ENCODE measurements at places on chromosomes 6 and 20. TPM values are rescaled to one million over a fixed set of nuclear protein-coding genes. Genes with fewer than 3 reads are reported as not detected.
A peak's percentile ranks its signal among the peaks of the same experiment; 100 is the strongest.

GRCh38 chr20:7237251-7237650 lies 469.8 kb downstream of the BMP2 start:
- H3K4me3 ChIP-seq = no peak overlapping the region
- no peaks in the 10 kb centered on the region for H3K4me1 ChIP-seq
- no peaks in the 10 kb centered on the region for H3K36me3 ChIP-seq
- no peaks in the 10 kb centered on the region for H3K27me3 ChIP-seq
- DNase-seq = no peak

DNA sequence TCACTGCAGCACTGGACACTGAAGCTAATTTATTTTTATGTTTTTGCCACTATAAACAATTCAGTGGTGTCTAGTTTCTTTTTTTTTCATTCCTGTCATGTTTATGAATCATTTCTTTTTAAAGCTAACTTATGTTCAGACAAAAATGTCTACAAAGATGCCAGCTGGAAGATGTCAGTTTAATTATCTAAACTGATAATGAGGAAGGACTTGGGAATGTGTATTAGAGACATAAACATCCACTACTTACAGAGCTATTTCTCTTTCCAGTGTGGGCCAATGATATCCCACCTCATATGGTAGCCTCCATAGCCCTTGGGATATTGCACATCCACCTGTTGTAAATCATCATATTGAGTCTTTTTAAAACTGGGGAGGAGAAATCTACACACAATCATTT lies 132.1 kb upstream of the FAM184A start:
- H3K27ac ChIP-seq = no peak overlapping the region
- H3K27me3 ChIP-seq = no peaks in the 10 kb centered on the region
- H3K36me3 ChIP-seq = no peaks in the 10 kb centered on the region
- no peak for DNase-seq

DNA sequence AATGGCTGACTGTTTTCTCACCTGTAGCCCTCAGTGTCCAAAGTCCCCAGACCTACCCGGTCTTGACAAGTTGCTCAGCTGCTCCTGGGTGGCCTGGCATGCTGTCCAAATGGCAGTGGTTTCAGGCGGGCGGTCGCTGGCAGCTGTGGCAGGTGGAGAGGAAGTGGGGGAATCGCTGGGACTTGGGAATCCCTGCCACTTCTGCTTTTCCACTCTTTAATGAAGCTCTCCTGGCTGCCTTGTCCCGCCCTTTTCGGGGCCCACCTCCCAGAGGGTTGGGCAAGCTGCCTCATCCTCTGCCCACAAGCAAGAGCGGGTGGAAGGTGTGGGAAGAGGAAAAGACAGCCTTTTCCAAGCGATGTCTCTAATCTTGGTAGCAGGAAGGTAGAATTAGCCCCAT lies at the start of gene OCSTAMP:
Gene OCSTAMP (minus strand): TSS at position 194 of the 400 bp plus-strand sequence. CDS start 94 bp downstream, at position 100.
- no peak within 1 kb of the TSS for H3K27ac ChIP-seq
- H3K4me1 ChIP-seq = no peaks in the 10 kb centered on the region
- H3K36me3 ChIP-seq = no peaks in the 10 kb centered on the region
- no peak for DNase-seq
- H3K27me3 ChIP-seq = no peaks in the 10 kb centered on the region

DNA sequence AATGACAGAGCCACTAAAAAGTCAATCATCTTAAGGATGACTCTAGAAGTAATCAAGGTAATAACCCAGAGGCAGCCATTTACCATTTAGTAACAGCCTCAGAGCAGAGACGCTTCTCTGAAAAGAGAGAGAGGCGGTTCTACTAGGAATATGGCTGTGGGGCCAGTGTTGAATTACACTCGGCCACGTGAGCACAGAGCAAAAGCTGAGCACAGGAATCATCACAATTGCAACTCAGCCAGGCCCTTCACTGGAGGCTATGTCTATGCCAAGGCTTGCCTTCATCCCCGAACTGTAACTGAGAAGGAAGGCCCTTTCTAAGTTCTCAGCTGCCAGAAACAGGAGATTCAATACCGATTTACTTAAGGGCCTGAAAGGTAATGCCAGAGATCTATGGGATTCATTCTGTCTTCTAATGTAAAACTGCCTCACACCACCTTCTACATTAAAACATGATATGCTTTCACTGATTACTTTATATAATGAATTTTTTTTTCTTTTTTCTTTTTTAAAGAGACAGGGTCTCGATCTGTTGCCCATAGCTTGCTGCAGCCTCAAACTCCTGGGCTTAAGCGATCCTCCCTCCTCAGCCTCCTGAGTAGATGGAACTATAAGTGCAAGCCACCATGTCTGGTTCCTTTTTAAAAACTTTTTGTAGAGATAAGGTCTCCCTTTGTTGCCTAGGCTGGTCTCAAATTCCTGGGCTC lies 67.6 kb downstream of the NUDT3 start:
- H3K4me3 ChIP-seq = no peak overlapping the region
- no peaks in the 10 kb centered on the region for H3K4me1 ChIP-seq
- no peak for DNase-seq
- H3K27ac ChIP-seq = no peak overlapping the region

- DNase-seq = no peak
- no peaks in the 10 kb centered on the region for H3K4me1 ChIP-seq
- H3K4me3 ChIP-seq = no peak overlapping the region
- peaks cover 6% of the 10 kb centered on the region for H3K27me3 ChIP-seq
These were observed 68.4 kb downstream of the EYA4 start for GRCh38 chr6:133309579-133309978.

GRCh38 chr20:49284818-49285217 lies 7.0 kb upstream of the ZNFX1 start:
- H3K4me3 ChIP-seq = no peak overlapping the region
- H3K36me3 ChIP-seq = peaks cover 100% of the 10 kb centered on the region
- DNase-seq = no peak
- no peak overlapping the region for H3K27ac ChIP-seq
- H3K4me1 ChIP-seq = peaks cover 57% of the 10 kb centered on the region

GRCh38 chr6:5323979-5324378 lies 62.7 kb downstream of the FARS2 start:
- no peaks in the 10 kb centered on the region for H3K4me1 ChIP-seq
- DNase-seq = no peak
- no peak overlapping the region for H3K27ac ChIP-seq

GRCh38 chr6:81700414-81700813 lies 52.1 kb downstream of the TENT5A start:
- H3K27ac ChIP-seq = no peak overlapping the region
- H3K4me3 ChIP-seq = no peak overlapping the region
- DNase-seq = no peak
- H3K27me3 ChIP-seq = no peaks in the 10 kb centered on the region
- no peaks in the 10 kb centered on the region for H3K36me3 ChIP-seq

DNA sequence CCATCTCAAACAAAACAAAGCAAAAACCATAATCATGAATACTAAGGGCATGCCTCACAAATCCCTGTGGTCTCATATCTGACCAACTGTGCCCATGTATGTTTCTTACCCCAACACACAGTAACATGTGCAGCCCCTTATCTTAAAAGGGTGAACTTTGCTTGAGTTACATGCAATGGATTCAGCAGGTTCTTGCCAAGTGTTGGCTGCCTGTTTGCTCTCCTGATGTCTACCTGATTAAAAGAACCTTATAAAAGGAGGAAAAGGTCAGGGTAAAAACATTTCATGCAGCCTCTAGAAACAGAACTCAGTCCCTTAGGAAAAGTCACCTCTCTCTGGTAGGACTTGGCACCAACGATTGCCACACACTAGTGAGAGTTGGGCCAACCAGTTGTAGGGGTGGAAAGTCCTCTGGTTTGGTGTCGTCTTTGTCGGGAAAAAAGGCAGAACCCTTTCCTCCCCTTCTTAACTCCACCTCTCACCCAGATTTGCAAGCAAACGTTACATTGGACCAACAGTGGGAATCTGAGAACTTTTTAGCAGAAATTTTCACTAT lies 14.0 kb upstream of the LRRN4 start:
- H3K4me1 ChIP-seq = no peaks in the 10 kb centered on the region
- DNase-seq = no peak
- no peak overlapping the region for H3K27ac ChIP-seq
- no peaks in the 10 kb centered on the region for H3K36me3 ChIP-seq

DNA sequence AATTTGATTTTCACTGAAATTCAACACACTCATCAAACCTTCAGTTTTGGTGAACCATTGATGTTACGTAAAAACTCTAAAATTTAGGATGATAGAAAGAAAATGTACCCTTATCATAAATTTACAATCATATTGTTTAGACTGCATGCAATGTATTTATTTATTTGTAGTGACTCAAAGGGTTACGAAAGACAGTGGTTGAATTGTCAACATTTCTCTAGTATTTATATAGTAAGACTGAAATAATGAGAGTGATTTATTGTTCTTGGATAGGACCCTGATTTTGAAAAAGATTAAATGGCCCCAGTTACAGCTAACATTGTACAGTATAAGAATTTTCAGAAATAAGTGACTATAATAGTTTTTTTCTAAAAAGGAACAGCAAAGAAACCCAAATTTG lies 591.5 kb downstream of the RFPL4B start:
- H3K27me3 ChIP-seq = no peaks in the 10 kb centered on the region
- no peak overlapping the region for H3K4me3 ChIP-seq
- H3K4me1 ChIP-seq = no peaks in the 10 kb centered on the region
- DNase-seq = no peak
- H3K36me3 ChIP-seq = no peaks in the 10 kb centered on the region

DNA sequence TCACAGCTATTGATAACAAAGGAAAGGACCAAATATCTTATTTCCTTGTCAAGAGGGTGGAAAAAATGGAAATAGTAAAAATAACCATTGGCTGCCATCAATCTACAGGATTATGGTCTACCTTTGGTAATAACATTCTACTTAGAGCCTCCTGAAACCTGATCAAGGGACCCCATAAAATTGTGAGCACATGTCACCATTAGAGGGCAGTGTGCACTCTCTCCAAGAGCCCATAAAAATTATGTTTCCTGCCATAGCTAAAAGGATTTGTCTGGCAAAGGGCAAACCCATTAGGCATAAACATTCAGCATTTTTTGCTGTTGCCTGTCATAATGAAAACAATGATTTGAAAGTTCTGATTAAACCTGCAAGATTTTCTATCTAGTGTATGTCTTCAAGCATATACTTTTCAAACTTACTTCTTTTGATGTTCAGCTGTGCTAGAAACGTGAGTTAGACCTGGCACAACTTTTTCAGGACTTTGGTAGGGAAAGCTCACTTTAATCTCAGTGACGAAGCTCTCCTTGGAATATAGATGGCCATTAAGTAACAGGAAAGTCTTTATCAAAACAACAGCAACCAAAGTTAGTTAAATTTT lies 120.7 kb upstream of the ZFP64 start:
- H3K27ac ChIP-seq = no peak overlapping the region
- no peaks in the 10 kb centered on the region for H3K27me3 ChIP-seq
- H3K36me3 ChIP-seq = no peaks in the 10 kb centered on the region
- no peaks in the 10 kb centered on the region for H3K4me1 ChIP-seq
- DNase-seq = peak; percentile 48

GRCh38 chr20:11791316-11791715 lies 126.4 kb upstream of the BTBD3 start:
- H3K27ac ChIP-seq = no peak overlapping the region
- no peaks in the 10 kb centered on the region for H3K4me1 ChIP-seq
- DNase-seq = no peak

Gene KCNG1
- total RNA-seq = 17.7 TPM

Gene SLC17A5
- total RNA-seq = 12.5 TPM

Gene DEFB116
- total RNA-seq = not detected

Gene SEMG1
- total RNA-seq = not detected

Gene HLA-DQA1
- not detected for total RNA-seq

Gene TNNC2
- total RNA-seq = not detected
